ENCODE measurements at places on chromosomes 1 and 21. TPM values are rescaled to one million over a fixed set of nuclear protein-coding genes. Genes with fewer than 3 reads are reported as not detected.

TAF13 gene
- total RNA-seq, result 23.0 TPM

LIPI gene
- total RNA-seq, result not detected

DPH5 gene
- 26.0 TPM for total RNA-seq

AMY1B gene
- not detected for total RNA-seq

DNA sequence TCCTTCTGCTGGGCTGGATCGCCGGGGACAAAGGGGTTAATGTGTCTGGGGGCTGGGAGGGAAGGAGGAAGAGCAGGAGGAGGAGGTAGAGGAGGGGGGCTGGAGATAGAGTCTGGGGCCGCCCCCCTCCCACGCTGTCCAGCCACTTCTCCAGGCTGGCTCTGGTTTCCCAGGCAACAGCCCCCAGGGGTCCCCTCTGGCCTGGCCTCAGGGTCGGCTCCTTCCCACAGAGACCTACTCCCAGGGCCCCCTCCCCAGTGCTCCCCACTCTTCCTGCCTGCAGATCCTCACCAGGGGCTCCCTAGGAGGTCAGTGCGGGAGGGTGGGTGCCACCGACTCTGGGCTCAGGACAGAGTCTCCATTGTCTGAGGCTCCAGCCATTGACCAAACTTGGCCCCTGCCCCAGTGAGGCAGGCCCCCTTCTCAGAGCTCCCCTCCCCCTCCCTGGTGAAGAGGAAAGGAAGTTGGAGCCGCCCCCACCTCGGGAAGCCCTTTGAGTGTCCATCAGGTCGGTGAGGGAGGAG lies 34.1 kb downstream of the ARHGEF10L start:
- H3K27ac ChIP-seq, result no peak overlapping the region
- H3K4me3 ChIP-seq, result no peak overlapping the region
- H3K4me1 ChIP-seq, result peaks cover 49% of the 10 kb centered on the region
- H3K36me3 ChIP-seq, result no peaks in the 10 kb centered on the region
- H3K27me3 ChIP-seq, result no peaks in the 10 kb centered on the region

DNA sequence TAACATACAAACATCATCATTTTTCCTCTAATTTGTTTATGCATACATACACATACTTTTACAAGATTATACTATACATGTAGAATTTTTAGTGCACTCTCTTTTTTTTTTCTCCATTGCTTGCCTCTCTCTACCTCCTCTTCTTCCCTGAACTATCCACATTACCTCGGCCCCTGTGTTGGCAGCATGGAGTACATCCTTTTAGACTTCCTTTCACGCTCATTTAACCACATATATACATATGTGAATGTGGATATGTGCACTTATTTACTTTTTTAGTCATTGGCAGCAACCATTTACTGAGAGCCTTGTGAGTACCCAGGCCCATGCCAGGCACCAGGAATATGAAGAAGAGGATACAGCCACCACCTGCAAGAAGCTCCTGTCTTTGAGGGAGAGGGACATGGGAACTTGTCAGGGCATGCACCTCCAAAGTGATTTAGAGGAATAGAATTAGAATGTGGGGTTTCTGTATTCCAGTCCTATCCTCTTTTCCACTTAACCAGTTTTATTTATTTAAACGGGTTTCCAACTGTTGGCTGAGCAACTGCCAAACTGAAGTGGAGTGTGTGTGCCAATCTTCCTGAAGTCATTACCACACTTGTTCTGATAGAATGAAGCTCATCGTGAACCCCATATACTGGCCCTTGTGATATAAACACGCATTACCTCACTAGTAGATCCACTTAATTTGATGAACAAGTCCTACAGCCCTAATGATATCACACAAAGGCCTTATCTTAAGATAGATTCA lies 212.6 kb downstream of the TNR start:
- no peaks in the 10 kb centered on the region for H3K27me3 ChIP-seq
- peaks cover 9% of the 10 kb centered on the region for H3K4me1 ChIP-seq
- no peak overlapping the region for H3K27ac ChIP-seq
- H3K36me3 ChIP-seq, result no peaks in the 10 kb centered on the region

- H3K4me1 ChIP-seq, result no peaks in the 10 kb centered on the region
- no peak overlapping the region for H3K4me3 ChIP-seq
- no peaks in the 10 kb centered on the region for H3K27me3 ChIP-seq
Observed at GRCh38 chr1:15314328-15315281, 67.6 kb downstream of the FHAD1 start.

DNA sequence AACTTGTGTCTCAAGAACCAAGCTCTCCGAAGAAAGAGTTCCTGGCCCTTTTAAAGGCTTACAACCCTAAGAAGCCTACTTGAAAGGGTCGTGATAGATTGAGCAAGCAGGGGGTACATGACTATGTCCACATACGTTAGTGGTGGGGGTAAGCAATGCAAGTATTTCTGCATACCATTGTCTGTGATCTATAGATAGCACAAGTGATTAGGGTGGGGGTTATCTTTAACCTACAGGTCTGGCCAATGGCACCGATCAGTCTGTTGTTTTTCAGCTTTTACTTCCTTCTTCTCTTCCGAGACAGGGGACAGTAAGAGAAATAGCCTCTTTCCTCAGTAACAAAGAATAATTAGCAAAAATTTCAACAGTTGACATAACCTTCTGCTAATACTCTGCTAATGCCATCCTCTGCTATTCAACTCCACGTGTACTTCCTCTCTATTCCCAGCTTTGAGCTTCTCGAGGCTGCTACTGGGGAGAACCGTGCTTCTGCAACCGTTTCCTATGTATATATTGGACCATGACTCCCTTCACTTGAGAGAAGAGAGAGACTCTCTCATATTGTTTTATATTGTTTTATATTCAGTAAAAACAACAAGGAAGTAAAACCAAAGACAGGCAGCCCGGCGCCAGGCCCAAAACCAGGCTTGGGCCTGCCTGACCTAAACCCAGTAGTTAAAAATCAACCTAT lies 727.7 kb upstream of the NCAM2 start:
- H3K27me3 ChIP-seq, result no peaks in the 10 kb centered on the region
- no peaks in the 10 kb centered on the region for H3K4me1 ChIP-seq
- no peak overlapping the region for H3K27ac ChIP-seq
- no peak for DNase-seq

DNA sequence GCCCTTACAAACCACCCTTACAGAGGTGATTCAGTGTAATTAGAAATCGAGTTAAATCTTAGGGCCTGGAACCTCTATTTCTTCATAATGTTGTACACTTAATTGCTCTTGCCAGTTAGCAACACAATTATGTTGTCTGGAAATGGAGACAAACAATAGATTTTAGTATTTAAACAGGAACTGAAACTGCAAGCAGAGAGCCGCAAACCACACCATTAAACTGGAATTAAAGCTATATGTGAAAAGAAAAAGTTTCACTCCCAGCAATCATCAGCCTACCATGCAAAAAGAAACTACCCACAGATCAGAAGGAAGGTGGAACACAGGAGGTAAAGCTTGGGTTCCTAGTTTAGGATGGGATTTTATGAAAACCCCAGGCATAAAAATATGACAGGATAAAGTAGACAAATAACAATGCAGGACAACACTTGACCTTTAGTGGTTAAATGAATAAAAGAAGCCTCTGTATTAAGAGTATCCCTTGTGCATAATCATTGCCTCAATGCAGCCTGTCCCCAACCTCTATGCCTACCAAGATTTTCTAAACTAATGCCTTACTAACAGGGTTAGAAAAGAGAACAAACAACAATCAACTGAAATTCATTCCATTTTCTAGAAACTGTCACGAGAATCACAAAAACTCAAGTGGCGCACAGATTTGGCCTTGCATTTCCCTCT lies 304.3 kb upstream of the ESRRG start:
- no peaks in the 10 kb centered on the region for H3K27me3 ChIP-seq
- no peak overlapping the region for H3K4me3 ChIP-seq
- no peaks in the 10 kb centered on the region for H3K4me1 ChIP-seq
- H3K27ac ChIP-seq, result no peak overlapping the region

DNA sequence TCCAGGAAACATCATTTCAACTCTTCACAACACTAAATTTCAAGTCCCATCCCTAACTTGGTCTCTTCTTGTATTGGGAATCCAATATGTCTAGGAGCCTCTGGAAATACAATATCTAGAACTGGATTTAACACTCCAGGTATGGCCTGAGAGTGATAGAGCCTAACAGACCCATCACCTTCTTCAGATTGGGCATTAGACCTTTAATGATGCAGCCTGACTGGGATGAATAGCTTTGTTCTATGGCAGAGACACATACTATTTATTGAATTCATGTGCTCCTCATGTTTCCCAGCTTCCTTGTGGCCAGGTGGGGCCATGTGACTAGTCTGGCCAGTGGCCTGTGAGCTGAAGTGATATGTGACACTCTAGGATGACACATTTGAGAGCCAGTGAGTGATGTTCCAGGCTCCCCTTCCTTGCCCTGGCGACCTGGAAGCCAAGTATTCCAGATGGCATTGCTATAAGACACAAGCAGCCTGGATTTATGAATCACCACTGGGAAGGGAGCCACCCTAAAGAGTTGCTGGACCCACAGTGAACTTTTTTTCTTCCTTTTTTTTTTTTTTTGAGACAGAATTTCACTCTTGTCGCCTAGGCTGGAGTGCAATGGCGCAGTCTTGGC lies 31.0 kb upstream of the POU3F1 start:
- no peak for DNase-seq
- H3K27me3 ChIP-seq, result no peaks in the 10 kb centered on the region
- no peak overlapping the region for H3K27ac ChIP-seq
- H3K4me3 ChIP-seq, result no peak overlapping the region

DNA sequence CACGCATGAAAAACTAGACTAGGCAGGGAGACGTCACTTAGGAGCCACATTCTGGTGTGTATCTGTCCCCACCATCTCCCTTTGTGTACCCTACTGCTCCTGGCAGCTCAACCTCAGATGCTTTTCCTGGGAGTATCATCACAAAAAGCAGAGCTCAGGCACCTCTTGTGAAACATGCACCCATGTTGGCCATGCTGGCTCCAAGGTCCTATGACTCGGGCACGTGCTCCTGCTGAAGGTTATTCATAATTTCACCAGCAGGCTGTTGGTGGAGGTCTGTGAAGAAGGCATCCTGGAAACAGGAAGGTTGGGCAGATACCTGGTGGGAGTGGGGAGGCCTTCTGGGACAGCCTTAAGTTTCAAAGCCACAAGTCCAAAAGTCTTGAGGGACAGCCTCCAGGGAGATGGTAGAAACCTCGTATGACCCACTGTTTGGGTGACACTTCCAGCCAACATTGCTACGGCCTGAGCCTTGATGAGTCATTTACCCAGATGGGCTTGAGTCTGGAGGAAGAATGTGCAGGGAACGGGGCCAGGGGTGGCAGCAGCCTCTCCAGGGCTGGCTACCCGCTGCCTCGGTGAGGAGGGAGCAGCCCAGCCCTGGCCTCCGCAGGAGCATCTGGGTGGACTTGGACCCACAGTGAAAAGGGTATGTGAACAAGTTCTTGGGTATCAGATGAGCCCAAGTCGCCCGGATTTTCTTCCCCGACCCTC lies 75.8 kb downstream of the PGBD5 start:
- no peak overlapping the region for H3K27ac ChIP-seq
- no peaks in the 10 kb centered on the region for H3K4me1 ChIP-seq
- H3K4me3 ChIP-seq, result no peak overlapping the region
- no peak for DNase-seq

DNA sequence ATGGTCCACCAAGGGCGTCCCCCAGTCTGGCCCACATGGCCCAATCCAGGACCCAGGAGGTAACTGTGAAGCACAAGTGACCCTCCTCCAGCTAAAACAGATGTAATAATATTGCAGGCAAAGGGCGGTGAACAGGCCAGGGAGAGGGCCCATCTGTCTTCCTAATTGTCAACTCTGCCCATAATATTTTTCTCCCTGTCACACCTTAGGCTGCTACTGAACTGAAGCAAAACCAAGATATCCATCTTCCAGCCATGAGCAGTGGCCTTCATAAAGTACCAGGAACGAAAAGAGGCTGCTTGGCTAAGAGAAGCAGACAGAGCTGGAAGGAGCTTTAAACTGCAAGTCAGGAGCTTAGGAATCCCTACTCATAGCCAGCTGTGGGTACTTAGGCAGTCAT lies 3.1 kb downstream of the KANK4 start:
- H3K36me3 ChIP-seq, result no peaks in the 10 kb centered on the region
- no peak for DNase-seq
- peaks cover 16% of the 10 kb centered on the region for H3K27me3 ChIP-seq
- H3K4me3 ChIP-seq, result no peak overlapping the region
- peaks cover 17% of the 10 kb centered on the region for H3K4me1 ChIP-seq

- H3K4me3 ChIP-seq, result peak overlapping the region; percentile 59
- H3K27ac ChIP-seq, result peak overlapping the region; percentile 100
- H3K27me3 ChIP-seq, result no peaks in the 10 kb centered on the region
Observed at GRCh38 chr1:22053861-22054770, 1.6 kb downstream of the CDC42 start.

GRCh38 chr1:170668209-170669106 lies 4.5 kb downstream of the PRRX1 start:
- peak overlapping the region; percentile 13 for H3K4me3 ChIP-seq
- no peak for DNase-seq
- H3K27ac ChIP-seq, result no peak overlapping the region

DNA sequence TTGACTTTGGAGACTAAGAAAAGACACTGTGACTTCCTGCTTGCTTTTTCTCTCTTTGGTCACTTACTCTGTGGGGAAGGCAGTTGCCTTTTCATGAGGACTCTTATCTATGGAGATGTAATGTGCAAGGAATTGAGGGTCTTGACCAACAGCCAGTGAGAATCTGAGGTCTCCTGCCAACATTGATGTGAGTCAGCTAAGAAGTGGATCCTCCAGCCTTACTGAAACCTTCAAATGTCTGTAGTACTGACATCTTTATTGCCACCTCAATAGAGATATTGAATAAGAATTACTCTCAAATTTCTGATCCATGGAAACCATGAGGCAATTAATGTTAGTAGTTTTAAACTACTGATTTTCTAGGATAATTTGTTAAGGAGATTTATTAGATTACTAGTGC lies 598.4 kb downstream of the ADGRL2 start:
- H3K36me3 ChIP-seq, result no peaks in the 10 kb centered on the region
- no peak for DNase-seq
- no peak overlapping the region for H3K4me3 ChIP-seq
- H3K27ac ChIP-seq, result no peak overlapping the region

- peaks cover 77% of the 10 kb centered on the region for H3K36me3 ChIP-seq
- no peaks in the 10 kb centered on the region for H3K4me1 ChIP-seq
- no peak overlapping the region for H3K27ac ChIP-seq
- peak; percentile 83 for DNase-seq
- no peaks in the 10 kb centered on the region for H3K27me3 ChIP-seq
Observed at GRCh38 chr1:16630661-16631247, 17.4 kb upstream of the NBPF1 start.

DNA sequence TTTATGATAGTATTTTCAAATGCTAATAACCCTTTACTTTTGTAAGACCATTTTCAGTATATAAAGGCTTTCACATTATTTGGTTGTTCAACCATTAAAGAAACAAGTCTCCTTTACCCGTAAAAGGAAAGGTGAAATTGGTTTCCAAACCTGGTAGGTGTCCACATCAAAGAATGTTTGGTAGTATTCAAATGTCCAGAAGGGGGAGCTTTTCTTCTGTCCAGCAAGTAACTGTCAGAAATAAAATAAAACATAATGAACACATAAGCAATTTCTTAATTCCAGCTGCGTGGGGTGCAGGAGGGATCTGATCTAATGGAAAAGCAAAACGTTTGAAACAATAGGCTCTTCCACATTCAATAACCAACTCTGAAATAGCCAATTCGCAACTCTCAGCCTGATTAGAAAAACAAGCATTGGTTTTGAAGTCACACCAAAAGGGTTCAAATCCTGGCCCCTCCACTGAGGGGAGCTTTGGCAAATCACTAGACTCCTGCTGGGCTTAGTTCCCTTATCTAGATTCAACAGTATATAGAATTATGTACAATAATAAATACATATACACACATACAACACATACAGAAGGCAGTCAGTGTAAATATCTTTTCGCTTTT lies 11.0 kb downstream of the YIPF1 start:
- no peak overlapping the region for H3K4me3 ChIP-seq
- peaks cover 39% of the 10 kb centered on the region for H3K36me3 ChIP-seq
- H3K27me3 ChIP-seq, result no peaks in the 10 kb centered on the region
- no peak overlapping the region for H3K27ac ChIP-seq

- H3K4me1 ChIP-seq, result peaks cover 38% of the 10 kb centered on the region
- H3K27me3 ChIP-seq, result peaks cover 6% of the 10 kb centered on the region
- peak within 1 kb of the TSS; percentile 70 for H3K4me3 ChIP-seq
- DNase-seq, result peak; percentile 86
Observed at GRCh38 chr1:43978551-43979260, at the start of gene B4GALT2. Gene B4GALT2 (plus strand): TSS chr1:43979210. CDS start chr1:43981161, 1,951 bp downstream.

Measured in spleen (tissue), 13 donors.